Stimulated activated CD8-positive, alpha-beta memory T cell treated with anti-CD3 and anti-CD28 coated beads, Interleukin-4, amount 100 ng/mL, for 1 hour (primary cell): ENCODE measurements at places on chromosomes 1 and 21.

DNA sequence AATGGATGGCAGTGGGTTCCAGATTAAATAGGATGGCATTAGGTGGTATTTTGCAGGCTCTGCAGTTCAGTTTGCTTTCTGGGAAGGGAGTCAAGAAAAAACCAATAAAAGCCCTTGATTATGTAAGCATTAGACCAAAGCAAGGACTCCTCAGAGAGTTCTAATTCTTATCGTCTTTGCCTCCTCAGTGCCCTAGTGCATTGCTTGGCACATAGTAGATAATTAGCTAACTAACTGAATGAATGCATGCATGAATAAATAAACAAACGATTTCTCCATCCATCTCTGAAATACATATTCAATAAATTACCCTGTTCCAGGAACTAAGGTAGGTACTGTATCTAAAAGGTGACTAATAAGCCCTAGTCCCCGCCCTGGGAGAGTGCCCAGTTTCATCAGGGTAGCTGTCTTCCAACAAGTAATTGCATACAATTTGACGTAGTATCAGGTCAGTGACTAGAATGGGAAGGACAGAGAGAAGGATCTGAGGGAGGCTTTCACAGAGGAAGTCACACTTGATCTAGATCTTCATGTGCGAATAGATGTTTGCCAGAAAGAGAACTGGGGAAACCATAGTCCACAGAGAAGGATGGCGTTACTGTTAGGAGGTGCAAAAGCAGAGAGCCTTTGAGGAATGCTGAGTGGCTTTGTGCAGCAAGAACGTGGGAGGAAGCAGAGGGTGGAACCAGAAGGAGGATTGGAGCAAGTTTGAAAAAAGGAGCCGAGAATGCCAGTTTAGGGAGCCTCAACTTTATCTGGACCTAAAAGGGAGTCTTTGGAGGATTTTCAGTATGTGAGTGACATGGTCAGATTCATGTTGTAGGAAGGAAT is 111.4 kb downstream of the TBX19 start:
- DNase-seq = no peak

GRCh38 chr21:28893687-28894086 is 99.0 kb downstream of the LTN1 start:
- DNase-seq = no peak

- DNase-seq = no peak
Observed at GRCh38 chr1:82000221-82000620, 199.5 kb downstream of the ADGRL2 start.

- DNase-seq = no peak
Observed at GRCh38 chr1:156493742-156494141, 6.8 kb downstream of the MEF2D start.

DNA sequence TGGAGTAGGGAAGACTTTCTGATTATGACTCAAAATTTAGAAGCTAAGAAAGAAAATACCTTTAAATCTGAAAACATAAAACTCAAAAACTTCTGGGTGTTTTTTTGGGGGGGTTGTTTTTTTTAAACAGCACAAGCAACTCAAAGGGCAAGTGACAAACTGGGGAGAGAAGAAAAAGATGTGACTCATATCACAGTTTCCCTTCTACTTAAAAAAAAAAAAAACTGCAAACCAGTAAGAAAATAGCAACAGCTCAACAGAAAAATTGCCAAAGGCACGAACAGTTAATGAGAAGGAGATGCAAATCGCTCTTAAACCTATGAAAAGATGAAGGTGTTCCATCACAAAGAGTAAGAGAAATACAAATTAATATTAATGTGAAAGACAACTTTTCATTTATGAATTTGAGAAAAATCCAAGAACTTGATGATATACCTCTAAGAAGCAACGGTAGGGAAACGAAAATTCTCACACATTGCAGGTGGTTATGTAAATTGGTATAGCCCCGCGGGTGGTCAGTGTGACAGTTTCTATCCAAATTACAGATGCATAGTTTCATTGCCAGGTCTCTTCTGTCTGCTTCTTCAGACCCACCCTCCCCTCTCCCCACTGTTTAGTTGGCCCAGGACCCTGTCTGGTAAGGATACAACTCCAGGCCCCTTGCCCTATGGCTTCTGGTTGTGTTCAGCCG is 9.0 kb downstream of the IFNAR2 start:
- DNase-seq = no peak

DNA sequence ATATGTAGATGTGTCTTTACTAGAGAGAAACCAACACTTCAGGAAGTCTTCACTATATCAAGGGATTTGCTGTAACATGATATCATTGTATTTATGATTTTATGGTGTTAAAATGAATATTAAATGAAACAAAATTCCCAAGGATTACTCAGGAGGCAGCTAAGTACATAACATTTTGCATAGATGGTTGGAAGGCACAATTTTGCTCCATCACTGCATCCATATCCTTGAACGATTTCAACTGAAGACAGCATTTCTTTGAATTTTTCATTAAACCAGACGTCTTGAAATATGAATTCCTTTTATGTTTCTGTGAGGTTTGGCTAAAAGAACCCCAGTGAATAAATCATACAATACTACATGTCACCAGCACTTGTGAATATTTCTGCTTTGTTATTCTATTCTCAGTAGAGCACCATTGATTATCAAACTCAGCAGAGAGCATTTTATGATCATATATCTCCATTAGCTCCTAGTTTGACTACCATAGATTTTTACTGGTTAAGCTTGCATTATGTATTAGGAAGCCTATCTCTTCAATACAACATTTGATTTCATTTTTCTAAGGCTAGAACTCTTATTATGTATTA is 37.3 kb downstream of the SPATA17 start:
- no peak for DNase-seq

- no peak for DNase-seq
Observed at GRCh38 chr1:13535227-13535626, 21.4 kb upstream of the LRRC38 start.

DNA sequence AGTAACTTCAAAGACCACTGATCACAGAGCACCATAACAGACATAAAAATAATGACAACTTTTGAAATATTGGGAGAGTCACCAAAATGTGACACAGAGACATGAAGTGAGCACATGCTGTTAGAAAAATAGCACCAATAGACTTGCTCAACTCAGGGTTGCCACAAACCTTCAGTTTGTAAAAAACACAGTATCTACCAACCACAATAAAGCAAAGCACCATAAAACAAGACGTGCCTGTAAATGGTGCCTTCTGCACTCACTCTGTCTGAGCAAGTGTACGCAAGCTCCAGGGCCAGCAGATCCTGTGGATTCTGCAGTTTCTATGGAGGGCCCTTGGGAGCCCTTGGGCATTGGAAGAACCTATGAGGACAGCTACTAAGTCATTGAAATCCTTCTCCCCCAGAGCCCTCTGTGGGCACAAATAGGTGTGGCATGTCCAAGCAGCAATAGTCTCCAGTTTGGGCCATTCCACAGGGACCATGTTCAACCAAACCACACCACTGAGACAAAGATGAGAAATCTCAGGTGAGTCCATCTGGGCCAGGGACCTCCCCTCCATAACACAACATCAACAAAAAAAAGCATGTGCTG is 116.9 kb upstream of the RAB4A start:
- no peak for DNase-seq

DNA sequence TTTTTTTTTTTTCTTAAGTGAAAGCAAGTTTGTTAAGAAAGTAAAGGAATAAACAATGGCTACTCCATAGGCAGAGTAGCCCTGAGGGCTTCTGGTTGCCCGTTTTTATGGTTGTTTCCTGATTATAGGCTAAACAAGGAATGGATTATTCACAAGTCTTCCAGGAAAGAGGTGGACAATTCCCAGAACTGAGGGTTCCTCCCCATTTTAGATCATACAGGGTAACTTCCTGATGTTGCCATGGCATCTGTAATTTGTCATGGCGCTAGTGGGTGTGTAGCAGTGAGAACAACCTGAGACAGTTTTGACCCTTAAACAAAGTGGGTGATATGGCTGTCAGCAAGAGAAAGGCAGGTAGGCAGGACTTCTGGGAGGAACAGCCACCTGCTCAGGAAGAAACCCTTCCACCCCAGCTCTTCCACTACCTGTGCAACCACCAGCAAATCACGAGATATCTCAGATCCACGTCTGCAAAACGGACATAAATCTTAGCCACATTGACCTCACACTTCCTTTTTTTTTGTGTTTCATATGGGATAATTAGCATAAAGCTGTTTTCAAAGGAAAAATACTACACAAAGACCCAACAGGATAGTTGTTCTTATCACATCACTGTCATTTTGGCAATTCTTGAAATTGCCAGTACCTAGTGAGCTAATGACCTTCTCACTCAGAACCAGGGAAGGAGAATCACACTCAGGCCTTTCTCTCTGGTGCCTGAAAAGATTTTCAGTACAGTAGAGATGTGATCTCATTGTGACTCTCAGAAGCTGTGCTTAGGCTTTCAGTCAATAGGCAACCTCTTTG is 34.8 kb upstream of the DUSP10 start:
- no peak for DNase-seq
